PC-9 (cell line): ENCODE measurements at places on chromosomes 2 and 18.

GRCh38 chr2:29749843-29750242 is 171.5 kb downstream of the ALK start:
- no peak for DNase-seq

GRCh38 chr18:79637921-79638909 is 41.4 kb upstream of the CTDP1 start:
- no peak for DNase-seq

- DNase-seq, result no peak
Measured at GRCh38 chr2:110843496-110843895, 111.1 kb downstream of the ACOXL start.

DNA sequence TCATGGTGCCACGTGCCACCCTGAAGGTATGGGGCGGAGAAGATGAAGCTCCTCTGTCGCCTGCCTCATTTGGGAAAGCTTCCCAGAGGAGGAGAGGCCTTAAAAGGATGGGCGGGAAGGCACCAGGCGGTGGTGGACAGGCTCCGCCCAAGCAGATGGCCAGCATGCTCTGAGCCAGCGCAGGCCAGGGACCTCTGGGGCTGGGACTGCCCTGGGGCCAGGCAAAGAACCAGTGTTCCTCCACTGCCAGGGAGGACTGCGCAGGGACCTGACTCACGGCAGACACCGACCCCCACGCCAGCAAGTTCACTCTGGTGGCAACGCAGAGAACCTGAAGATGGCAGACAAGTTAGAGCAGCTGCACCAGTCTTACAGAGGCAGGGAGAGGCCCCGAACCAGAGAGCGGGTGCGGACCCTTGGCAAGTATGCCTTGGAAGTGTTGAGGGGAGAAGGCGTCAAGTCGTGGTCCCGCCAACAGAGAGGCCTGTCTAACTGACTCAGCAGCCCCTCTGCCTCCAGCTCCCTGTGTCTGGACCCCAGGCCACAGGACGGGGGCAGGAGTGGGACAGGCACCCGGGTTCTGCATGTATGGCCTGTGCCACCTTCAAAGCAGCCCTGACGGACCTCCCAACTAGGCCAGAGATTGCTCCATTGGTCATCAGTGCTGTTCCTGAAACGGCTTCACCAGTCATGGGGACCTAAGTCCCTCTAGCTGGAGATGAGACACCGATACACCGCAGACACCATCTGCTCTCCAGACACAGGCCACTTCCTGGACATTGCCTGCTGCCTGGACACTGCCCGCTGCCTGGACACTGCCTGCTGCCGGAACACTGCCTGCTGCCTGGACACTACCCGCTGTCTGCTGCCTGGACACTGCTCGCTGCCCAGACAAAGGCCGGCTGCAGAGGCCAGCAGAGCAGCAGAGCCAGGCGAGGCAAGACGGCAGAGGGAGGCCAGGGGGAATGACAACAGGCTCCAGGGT is 124.7 kb downstream of the HDAC4 start:
- no peak for DNase-seq

GRCh38 chr2:156147594-156148330 is 184.8 kb downstream of the NR4A2 start:
- no peak for DNase-seq

- DNase-seq, result no peak
Measured at GRCh38 chr2:61590214-61590613, 52.1 kb upstream of the XPO1 start.

DNA sequence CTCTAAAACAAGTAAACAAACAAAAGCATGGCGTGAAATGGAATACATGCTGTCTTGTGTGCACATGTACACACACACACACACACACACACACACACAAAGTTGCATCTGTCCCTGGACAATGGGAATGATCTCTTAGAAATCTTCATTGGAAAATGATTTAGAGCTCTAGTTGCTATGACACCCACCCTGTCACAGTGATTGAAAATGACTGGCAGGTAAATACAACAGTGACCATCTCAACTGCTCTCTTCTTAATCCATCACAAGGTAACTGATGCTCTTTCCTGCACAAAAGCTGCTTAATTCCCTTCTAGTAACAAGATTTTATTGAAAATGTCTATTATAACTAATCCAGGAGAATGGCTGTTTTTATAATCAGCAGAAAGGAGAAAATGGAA is 1011.7 kb upstream of the GYPC start:
- DNase-seq, result no peak

DNA sequence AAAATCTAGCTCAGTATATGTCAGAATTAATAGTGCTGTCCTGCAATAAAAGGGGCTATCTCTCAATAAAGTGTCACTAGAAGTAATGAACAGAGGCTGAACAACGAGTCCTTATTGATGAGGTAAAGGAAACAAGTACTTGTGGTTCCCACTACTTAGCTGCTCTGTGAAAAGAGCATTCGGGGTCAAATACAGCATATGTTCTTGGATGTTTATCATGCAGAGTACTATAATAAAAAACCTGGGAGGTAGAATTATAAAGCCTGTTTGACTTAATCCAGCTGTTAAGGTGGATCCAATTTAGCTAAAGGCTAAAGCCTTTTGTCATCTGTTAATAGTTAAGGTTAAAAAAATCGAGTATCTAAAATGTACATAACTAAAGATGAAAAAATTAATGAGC is 32.4 kb downstream of the SLC35F5 start:
- no peak for DNase-seq
